ENCODE measurements at places on chromosomes 6 and 20.

GRCh38 chr6:90859612-90860011 lies 272.7 kb upstream of the MAP3K7 start:
- peak; percentile 12 for DNase-seq

GRCh38 chr6:118896339-118897136 lies 2.6 kb downstream of the ASF1A start:
- peak; percentile 68 for DNase-seq

- no peak for DNase-seq
Observed at GRCh38 chr20:3502878-3503277, 32.1 kb downstream of the ATRN start.

DNA sequence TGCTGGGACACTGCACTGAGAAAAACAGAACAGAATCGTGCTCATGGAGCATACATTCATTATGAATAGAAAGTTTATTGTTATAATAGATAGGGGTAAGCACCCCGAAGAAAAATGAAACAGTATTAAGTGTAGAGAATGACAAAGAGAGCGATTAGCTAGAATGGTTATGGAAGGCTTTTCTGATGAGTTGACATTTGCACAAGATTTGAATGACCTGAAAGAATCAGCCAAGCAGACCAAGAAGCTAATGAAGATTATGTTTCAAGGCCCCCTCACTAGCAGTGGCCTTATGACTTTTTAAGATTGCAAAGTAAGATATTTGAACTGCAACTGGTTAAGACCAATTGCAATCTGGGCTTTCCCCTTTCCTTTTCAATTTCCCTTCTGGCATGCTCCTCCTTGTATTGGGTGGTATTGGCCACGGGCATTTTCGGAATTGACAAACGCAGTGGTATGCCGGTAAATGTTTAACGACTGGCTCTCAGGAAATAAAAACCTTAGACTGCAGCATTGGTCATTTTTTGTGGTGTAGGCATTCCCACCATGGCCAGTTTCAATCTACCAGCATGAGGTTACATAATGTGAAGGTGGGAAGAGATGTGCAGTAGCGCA lies 120.0 kb upstream of the CITED2 start:
- no peak for DNase-seq

DNA sequence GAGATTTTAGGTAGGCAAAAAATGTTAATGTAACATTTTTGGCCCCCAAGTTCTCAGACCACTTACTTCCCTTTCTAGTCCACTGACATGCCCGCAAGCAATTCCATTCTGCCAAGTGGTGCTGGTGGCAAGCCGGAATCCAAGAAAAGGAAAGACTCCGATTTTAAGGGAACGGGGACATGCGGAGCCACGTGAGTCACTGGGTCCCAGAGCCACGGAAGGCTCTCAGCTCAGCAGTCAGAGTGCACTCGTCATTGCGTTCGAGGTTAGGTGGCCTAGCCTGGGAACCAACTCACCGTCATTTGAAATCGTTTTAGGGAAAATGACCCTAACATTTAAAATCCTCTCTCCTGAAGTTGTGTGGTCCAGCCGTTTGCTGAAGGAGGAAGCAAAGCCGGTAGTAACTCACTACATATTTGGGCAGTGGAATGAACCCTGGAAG lies 711 bp upstream of the SIRT5 start:
- DNase-seq = peak; percentile 65

DNA sequence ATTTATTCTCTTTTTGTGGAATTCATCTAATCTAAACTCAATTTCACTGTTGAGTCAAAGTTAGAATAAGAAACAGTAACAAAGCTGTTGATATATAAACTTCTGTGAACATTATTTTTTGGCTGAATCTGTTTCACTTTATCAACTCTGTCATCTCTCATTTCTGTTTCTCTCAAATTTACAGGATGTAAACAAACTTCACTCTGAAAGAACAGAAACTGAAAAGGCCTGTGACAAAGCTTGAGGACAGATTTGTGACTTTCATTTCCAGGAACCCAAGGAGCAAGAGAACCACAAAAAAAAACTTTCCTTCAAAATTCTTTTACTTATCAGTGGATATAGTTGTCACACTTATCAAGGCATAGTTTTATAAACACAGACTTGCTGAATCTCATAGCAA lies 447.9 kb upstream of the OPRM1 start:
- DNase-seq = no peak

- no peak for DNase-seq
Observed at GRCh38 chr6:40352006-40352405, 235.2 kb downstream of the LRFN2 start.

DNA sequence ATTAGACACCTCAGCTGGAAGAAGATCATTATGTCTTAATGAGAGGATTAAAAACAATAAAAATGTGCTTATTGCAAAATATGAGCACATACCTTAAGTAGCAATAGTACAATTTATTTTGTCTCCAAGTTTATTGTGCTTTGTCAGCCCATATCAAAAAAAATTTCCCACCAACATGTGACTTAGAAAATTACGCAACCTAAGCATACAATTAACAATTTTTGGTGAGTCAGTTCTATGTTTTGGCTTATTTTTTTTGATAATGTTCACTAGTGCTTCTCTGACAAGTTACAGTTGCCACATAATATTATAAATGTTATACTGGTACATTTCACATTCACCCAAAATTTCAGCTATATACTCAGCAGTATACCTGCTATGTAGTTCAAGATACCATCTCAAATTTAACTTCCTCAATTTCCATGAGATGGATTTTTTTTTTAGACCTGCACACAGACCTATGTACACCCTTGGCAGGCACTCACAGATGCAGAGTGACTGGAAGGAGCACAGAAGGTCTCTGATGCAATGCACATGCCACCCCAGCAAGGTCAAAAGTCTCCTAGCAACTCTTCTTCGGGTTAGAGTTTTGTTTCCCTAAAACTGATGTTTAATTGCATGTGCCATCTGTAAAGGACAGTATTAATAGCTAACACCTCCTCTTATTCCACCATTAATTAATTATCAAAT lies 112.4 kb downstream of the PRKN start:
- no peak for DNase-seq

- peak; percentile 62 for DNase-seq
Observed at GRCh38 chr20:33675136-33675959, 1.1 kb upstream of the NECAB3 start.

- DNase-seq = no peak
Observed at GRCh38 chr6:84093441-84094435, 60.2 kb downstream of the MRAP2 start.

GRCh38 chr20:17806739-17807441 lies 107.1 kb downstream of the BANF2 start:
- DNase-seq = no peak

Measured in NCI-H1105 treated with DMSO at 0.1 percent for 48 hours (cell line).